ENCODE measurements at places on chromosomes 7 and 10.

GRCh38 chr7:155961241-155962190 lies 149.3 kb upstream of the SHH start:
- DNase-seq: no peak

DNA sequence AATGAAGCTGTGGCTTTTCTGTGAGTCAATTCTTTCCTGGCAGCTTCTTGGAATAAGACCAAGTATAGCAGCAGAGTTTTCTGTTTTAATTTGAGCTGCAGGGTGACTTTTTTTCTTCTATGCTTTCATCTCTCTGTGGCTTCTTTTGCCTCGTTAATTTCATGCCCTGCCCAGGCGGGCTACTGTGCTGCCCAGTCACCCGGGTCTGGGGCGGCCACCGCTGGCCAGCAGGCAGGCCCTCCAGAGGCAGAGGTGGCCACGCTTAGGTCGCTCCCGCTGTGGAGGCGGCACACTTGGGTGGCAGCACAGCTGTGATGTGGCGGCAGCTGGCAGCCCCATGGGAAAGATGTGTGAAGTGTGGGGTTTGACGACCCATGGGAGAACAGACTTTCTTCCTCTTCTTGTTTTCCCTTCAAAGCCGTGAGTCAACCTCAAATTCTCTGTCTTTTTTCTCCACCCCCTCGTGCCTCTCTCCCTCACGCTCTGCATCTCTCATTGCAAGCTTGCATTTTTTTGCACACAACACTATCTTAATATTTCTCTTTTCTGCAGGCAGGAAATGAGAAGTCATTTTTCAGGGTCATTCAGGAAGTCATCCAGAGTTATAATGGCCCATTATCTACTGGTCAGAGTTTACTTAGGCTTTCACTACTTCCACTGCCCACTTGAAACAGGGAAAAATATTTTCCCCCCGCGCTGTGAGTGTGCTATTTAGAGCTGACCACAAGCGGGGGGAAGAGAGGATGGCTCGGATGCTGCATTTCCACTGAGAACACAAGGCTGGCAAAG lies 67.8 kb downstream of the EGFR start:
- DNase-seq: no peak

- DNase-seq: no peak
Observed at GRCh38 chr7:80829527-80829926, 89.3 kb downstream of the SEMA3C start.

- DNase-seq: no peak
Observed at GRCh38 chr10:120005207-120006201, 113.0 kb downstream of the SEC23IP start.

GRCh38 chr7:19290968-19291367 lies 145.7 kb upstream of the FERD3L start:
- no peak for DNase-seq

GRCh38 chr7:135206941-135207391 lies 4.4 kb downstream of the WDR91 start:
- no peak for DNase-seq

GRCh38 chr10:10813656-10814055 lies 204.0 kb upstream of the CELF2 start:
- DNase-seq: no peak

DNA sequence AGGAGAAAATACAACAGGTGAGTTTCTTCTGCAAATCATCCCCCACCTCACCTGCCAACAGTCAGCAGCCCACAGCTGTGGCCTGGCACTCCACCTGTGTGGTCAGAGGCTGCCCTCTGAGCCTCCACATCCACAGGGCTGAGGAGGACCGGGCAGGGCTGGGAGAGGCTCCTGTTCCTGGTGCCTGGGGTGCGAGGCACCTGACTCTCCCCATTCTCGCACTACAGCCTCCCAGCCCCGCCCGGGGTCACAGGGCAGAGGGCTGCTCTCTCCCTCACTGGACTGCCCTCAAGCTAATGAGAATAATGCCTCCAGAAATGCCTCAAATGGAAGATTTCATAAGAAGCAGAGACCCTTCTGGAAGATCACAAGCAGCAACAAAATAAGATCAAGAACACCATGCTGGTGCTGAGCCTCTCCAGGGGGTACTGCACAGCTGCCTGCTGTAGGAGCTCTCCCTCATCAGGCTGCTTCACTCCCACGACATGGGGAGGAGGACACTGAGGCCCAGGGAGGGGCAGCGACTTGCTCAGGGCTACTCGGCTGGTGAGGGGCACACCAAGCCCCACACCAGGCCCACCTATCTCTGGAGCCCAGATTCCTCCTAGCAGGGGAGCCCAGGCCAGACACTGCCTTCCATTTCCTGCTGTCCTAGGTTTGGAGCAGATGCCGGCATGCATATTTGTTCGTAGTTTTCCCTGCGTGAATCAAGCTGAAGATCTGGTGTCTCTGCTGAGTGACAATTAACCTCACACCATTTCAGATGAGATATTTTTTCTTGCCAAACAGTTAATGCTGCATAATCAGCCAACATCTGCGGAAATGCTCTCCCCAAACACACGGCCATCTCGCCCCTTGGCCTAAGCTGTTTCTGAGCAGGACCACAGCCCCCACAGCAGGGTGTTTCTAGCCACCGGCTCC lies 76.5 kb downstream of the FAM53B start:
- DNase-seq: no peak

DNA sequence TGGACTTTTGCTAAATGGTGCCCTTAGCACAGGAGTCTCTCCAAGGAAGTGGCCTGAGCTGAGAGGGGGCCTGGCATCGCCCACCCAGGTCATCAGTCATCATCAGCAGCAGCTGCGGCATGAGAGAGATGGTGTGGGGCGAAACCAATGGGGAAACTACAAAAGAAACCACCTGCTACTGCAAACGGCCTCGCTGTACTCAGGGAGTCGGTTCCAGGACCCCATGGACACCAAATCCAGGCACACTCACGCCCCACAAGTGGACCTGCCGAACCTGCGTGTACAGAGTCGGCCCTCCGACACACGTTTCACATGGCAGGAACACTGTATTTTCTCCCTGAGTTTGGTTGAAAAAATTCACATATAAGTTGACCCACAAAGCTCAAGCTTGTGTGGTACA lies 37.8 kb downstream of the DIP2C start:
- no peak for DNase-seq

- DNase-seq: no peak
Observed at GRCh38 chr10:50407076-50407801, 155.9 kb upstream of the ASAH2 start.

DNA sequence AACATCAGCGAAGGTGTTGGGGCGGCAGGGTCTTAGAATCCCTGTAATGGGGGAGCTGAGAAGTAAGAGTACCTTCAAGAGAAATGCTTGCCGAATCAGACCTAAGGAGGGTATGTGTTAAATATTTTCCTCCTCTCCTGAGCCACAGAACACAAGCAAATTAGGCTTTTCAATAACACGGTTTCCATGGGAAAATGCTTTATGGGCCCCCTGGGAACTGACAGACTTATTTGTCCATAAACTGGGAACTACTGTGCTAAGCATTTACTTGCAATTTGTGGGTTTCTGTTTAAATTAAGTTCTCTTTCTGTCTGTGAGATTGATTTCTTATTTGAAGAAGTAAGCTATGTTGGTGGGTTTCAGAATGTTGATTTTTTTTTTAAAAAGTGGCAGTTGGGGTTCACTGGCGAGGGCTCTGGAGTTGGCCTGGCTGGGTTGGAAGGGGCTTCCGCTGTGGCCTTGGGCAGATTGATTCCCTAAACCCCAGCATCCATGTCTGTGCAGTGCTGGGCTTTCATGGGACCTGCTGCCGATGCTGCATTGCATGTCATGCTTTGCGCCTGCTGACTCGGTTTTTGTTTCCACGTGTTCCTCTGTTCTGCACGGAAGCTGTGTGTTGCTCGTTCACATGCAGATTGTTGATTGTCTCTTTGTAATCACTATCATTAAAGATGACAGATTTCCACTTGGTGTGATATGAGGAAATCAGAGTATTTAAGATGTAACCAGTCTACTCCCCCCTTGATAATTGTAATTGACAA lies 7.2 kb downstream of the RBM17 start:
- DNase-seq: no peak

GRCh38 chr7:46568420-46569132 lies 647.5 kb upstream of the IGFBP3 start:
- no peak for DNase-seq

DNA sequence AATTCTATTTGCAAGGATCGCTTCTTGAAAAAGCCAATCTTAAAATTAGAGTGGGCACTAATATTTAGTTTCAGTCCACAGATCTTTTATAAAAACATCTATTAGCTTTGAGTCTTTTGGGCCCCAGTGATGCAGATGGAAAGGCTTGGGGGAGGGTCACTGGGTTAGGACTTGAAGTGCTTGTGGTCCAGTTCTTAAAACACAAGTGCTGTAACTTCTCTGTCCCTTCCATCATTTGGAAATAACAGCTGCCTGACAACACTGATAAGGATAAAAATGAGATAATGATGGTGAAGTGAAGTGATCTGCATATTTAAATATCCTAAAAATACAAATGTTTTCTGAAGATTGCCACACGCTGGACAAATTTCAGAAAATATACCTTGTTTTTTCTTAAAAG lies 37.1 kb upstream of the ZRANB1 start:
- DNase-seq: no peak

GRCh38 chr7:255038-255435 lies 34.9 kb upstream of the FOXL3 start:
- no peak for DNase-seq

DNA sequence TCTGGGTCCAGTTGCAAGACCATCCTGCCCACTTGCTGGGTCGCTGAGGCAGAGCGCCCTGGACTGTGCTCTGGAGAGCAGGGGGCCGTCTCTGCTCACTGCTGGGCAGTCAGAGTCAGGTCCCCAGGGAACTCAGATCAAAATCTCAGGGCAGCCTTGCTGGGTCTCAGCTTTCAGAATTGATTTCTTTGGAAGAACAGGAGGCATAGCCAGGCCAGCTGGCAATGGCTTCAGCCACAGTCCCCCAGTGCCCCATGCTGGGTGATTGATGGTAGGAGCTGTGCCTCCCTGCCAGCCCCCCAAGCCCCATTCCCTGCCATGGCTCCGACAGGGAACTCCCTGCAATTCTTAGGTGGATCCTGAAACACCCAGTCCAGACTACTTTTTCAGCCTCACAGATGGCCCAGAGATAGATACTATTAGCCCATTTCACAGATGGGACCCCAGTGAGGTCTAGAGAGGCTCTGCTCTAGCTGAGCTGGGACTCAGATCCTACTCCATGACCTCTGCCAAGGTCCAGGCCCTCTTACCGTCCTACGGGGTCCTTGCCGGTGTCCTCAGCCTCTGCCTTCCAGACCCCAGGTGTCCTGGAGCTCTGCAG lies 467 bp downstream of the MMRN2 start:
- DNase-seq: no peak

DNA sequence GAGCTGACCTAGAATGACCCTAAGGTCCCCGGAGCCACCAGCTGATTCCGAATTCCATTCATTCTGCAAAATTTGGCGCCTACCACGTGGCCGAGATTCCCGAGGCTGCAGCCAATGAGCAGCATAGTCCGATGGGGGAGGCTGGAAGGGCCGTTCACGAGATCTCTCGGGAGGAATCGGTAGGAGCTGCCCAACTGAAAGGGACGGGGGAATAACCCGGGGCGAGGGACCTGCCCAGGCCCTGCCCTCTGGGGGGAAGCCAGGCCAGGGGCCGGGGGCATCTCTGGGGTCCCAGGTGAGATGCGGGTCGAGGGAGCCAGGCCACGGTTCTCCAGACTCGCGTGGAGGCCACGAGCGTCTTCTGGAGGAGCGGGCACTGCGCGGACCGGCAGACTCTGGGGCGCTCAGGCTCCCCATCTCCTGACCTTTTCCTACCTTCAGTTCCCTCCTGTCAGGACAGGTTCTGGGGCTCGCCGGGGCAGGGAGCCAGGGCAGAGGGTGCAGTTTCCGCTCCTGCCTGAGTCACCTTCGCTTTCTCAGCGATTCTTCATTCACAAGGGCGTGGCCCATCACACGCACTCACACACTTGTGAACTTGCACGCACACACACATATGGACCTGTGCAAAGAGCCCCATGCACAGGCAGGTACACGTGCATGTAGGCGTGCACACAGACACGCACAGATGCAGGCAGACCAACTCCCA lies 173.4 kb downstream of the RNF216 start:
- DNase-seq: no peak

DNA sequence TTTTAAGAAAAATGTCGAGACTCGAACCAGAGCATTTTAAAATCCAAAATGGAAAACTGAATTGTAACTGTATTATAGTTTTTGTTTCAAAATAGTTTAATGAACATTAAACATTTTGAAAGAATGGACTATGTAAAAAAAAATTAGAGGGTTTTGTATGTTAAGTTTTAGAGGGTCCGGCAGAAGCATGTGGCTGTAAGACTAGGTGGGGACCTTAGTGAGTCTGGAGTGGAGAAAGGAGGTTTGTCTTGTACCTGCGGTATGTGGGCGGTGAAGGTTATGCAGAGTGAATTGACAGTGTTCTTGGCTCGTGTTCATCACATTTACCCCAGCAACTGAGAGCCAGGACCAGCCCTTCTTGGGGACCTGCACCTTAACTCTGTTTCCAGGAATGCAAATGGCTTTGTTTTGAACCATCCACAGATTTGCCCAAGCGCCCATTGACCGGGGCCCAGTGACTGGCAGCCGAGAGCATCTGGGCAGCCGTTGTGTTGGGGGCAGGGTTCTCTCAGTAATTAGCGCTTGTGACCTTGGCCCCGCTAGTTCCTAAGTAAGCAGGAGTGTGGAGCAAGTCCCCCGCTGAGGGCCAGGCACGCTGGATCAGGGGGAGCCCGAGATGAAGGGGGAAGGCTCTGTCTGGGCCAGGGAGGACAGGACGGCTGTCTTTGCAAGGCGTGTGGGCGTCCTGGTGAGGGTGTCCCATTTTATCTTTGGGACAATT lies 1.4 kb upstream of the KLF6 start:
- DNase-seq: no peak

DNA sequence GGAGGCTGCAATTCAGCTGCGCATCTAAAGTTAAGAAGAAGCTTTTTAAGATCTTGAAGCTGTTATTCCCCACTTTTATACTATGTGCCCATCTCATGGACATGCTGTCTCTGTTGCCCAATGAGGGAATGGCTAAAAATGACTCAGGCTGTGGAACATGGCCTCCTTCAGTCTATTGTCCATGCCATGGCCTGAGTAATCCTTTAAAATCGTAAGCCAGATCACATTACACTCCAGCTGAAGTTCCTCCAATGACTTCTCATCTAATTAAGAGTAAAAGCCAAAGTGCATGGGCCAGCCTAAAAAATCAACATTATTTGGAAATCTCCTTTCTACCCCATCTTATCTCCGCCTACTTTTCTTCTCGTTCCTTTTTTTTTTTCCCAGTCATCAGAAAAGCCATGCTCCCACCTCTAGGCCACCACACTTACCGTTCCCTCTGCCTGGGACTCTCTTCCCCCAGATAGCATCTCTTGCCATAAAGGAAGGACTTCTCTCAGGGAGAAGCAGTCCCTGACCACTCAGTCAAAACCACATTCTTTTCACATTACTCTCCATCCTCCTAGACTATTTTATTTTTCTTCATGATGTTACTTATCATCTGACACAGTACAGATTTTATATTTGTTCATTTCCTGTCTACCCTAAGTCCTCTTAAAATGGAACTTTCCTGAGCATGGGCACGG lies 337.4 kb downstream of the PRPF18 start:
- no peak for DNase-seq

GRCh38 chr7:988963-989529 lies 6.1 kb downstream of the CYP2W1 start:
- no peak for DNase-seq

All from NCI-H1105 (cell line).